ENCODE measurements at places on chromosomes 5 and 9.

- no peak for DNase-seq
These were observed 66.6 kb downstream of the PHF2 start for GRCh38 chr9:93642961-93643360.

DNA sequence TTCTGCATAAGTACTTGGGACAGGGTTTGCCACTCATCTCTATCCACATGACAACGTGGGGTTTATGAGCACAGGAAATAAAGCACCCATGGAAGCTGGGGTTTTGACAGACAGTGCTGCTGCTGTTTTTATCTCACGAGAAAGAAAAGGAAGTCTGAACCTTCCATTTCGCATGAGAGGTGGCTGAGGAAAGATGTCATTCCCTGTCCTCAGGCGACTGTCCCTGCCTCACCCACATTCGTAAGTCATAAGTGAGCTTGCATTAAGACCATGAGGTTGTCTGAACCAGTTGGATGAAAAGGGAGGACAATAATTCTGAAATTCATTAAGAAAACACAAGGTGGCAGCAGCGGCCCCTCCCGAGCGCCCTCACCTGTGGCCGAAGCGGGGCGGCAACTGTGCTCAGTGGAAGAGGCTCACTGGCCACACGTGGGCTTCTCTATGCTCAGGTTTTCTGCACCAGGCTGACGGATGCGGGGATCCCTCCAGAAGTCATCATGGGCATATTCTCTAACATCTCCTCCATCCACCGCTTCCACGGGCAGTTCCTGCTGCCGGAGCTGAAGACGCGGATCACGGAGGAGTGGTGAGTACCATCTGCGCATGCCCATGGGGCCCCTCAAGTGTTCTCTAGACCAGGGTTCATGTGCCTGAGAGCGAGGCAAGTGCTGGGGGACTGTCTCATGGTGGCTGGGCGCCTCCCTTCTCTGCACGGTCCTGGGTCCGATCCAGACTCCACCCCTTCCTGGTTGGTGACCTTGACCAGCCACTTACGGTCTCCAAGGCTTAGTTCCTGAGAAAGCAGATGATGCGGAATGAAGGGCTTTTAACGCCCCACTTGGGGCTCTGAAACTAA is 54.7 kb upstream of the SUSD3 start:
- DNase-seq, result no peak

GRCh38 chr9:85511746-85512145 is 230.0 kb downstream of the AGTPBP1 start:
- no peak for DNase-seq

DNA sequence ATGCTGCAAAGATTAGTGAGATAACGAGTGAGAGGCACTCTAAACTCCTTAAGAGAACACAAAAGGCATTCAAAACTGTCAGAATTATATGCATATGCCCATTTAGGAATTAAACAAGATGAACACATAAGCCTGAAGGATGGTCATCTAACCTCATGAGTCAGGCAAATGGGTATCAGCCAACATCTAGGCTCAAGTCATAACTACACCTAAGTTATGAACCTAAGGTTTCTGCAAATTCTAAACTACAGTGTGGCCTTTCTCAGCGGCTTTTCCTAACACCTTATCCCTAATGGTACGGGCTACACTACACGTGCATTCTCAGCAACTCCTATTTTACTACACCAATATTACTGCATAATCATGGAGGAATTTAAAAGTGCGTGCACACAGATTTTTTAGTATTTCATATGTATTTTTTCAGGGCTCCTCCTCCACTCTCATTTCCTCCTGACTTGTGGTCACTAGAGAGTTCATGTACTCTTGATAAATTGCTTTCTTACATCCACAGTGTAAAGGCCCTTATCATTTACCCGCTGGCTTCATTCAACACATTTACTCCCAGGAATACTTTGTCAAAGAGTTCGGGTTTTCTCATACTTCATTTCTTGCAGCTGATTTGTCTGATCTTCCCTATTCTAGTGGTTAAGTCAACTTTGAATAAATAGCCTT is 316.5 kb downstream of the BNC2 start:
- DNase-seq, result no peak

DNA sequence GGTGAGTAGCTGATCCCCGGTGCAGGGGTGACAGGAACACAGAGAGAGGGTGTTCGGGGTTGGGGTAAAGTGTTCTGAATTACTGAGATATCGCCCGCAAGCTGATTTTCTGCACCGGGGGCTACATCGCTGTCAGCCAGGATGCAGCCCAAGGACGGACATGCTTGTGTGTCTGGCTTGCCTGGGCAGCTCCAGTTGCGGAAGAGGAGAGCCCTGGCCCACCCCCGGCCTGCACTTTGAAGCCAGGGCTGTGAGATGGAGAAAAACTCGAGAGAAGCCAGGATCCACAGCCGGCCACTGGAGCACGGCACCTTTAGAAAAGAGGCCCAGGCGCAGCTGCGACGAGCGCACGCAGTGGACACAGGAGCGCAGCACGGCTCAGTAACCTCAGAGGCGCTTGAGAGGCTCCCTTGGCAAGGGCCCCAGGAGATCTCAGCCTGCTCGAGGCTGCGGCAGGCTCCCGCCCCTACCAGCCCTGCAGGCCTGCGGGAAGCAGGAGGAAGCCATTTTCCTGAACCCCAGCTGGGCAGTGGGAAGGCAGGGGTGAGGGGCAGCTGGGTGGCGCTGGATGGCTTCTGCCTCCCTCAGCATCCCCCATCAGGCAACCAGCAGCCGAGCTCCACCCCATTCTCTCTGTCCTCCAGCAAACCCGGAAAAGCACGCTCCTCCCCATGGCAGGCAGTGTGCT is 59.2 kb downstream of the C9orf50 start:
- DNase-seq, result no peak

DNA sequence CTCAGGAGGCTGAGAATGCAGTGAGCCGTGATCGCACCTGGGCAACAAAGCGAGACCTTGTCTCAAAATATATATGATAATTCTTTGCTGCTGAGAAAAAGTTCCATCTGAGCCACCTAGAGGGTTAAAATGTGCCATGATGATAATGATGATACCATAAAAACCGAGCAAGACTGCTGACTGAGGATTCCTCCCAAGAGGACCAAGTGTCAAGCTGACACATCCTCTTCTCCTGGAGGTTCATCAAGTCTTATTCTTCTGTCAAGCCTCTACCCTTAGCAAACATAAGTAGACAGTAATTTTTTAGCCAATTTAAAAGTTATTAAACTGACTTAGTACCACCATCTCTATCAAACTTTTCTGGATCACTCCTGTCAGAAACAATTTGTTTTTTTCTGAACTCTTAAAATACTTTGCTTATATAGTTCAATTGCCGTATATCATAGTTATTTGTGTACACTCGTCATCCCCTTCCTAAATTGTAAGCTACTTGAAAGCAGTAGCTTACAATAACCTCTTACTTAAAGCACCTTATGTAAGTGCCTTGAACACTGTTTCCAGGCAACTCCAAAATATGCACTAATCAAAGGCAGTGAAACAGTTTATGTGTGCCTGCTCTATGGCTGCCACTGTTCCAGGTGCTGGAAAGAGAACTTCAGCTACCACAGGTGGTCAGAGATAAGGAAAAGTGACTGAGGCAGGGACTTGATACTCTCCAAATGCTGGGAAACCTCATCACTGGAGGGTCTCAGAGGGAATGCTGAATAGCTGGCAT is 57.4 kb downstream of the SCAI start:
- DNase-seq, result peak; percentile 43

GRCh38 chr5:100790170-100790665 is 112.9 kb downstream of the ST8SIA4 start:
- no peak for DNase-seq

DNA sequence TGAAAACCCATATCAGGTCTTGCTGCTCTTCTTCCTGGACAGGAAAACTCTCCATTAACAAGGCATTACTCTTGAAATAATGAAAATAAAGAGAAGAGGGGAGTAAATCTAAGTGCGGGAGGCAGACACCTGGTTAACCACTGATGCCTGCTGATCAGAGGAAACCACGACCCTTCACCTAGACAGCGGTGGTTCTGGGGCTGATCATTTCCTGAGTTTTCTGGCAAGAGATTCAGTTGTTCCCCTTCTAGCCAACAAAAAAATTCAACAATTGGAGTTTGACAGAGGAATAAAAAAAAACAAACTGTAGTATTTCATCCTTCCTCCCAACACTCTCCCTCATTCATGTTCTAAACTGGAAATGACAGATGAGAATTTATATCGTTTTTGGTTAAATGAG is 3.0 kb downstream of the RLN2 start:
- DNase-seq, result no peak

DNA sequence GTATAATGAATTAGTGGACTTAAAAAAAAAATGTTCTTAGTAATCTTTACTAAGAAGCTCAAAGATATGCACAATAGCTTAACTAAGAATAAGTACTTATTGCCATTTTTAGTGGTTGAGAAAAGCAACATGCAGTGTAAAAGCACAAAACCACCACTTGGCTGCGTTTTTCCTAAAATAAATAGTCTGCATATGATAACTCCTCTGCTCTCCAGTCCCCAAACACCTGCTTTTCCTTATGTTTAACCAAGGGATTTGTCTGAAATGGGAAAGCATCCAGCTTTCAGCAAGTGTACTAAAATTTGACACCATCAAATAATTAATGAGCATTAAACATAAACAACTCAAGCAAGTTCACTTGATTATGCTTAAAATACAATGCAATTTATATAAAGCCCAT is 41.4 kb downstream of the PSIP1 start:
- no peak for DNase-seq

GRCh38 chr5:122465031-122465577 is 153.1 kb downstream of the SNCAIP start:
- DNase-seq, result no peak

GRCh38 chr9:72326641-72327040 is 38.4 kb downstream of the ZFAND5 start:
- DNase-seq, result no peak

GRCh38 chr5:180649297-180650039 is at the start of gene FLT4:
Gene FLT4, minus strand, starts transcription at chr5:180649600. Its CDS starts 55 bp downstream, at chr5:180649545.
- DNase-seq, result no peak

DNA sequence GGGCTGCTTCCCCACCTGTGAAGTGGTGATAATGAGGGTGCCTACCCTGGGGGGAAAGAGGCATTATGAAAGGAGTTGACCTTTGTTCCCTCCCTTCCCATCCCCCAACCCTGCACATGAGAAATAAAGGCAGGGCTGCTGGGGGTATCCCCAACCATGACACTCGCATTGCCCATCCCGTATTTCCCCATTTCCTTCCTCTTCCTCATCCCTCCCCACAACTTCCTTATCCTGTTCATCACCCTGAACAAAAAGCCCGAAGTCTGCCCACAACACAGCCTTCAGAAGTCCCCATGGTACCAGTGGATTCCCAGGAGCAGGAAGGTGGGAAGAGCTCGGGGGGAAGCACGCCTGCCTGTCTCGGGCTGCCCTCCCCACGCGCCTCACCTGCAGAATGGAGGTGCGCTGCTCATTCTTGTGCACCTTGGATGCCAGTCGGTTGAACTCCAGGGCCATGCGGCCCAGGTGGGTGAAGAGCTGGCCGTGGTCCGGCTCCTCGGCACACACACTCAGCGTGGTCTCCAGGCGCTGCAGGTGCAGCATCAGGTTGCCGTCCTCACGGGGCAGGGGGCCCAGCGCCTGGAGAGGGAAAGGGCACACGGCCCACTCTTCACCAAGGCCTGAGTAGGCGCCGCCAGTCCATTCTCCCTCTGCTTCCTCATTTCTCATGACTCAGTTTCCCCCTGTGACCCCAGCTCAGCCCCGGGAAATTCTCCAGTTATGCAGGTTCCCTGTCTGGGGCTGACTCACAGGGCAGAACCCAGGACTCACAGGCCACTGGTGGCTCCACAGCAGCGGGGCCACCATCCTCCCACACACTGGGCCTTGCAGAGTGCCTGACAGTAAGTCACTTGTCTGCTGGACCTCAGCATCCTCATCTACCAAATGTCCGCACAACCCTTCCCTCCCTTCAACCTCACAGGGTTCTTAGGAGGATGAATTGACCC is 24.2 kb downstream of the TNIP1 start:
- no peak for DNase-seq

- no peak for DNase-seq
These were observed 6.7 kb downstream of the IRX4 start for GRCh38 chr5:1875843-1876659.

DNA sequence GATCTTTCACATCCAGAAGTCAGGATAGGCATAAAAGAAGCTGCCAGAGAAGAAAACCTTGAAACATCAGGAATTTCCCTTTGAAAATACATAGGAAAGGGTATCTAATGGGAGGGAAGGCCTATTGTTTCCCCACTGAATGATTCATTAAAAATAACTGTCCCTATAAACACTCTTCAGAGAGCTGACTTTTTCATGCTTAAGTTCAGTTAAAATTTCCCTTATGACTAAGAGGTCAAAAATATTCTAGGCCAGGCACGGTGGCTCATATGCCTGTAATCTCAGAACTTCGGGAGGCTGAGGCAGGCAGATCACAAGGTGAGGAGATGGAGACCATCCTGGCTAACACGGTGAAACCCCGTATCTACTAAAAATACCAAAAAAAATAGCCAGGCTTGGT is 499.5 kb downstream of the ENC1 start:
- DNase-seq, result no peak

- no peak for DNase-seq
These were observed 413.5 kb downstream of the PLK2 start for GRCh38 chr5:58046371-58046770.

DNA sequence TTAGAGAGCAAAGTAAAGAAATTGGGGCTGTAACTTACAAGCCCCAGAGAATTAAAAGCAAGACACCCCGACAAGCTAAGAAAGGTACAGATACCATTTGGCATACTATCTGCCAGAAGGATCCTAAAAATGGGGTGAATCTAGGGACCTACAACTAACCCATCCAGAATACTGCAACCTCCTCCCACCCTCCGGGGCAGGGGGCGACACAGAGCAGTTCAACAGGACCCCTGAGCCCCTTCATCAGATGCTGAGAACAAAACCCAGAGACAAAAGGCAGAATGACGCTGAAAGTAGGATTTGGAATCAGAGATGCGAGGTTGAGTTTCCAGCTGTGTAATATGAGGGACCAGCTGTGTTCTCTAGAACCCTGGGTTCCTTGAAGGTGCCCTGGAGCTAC is 71.2 kb downstream of the EPB41L4B start:
- no peak for DNase-seq

DNA sequence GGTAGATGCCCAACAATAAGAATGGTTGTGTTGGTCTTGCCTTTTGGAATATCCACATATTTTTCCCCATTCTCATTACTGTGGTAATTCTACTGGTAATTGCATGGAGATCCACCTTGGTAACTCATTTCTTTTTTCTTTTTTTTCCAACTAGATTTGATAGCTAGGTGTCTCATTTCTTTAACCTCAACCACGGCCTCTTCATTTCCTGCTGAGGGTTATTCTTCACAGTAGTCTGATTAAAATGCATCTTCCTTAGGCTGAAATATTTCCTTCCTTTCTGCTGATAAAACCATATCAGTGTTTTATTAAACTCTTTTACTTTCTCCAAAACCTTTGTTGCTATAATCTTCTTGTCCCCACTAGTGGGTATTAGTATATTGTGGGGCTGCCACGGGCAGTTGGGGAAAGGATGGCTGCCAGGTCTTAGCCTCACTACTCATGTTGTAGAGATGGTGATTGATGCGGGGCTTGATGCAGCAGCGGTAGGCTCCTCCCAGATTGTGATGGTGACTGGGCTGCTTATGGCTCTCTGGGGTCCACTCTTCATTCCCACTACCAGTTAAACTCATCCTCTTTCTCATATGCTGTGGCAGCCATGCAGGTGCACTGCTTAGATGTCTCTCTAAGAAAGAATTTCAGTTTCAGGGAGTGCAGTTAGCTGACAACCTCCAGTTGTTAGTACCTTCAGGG is 35.9 kb downstream of the KIF2A start:
- no peak for DNase-seq

- DNase-seq, result peak; percentile 72
These were observed 75.2 kb downstream of the FCHO2 start for GRCh38 chr5:73030995-73031394.

GRCh38 chr5:154654486-154655371 is 100.4 kb upstream of the LARP1 start:
- no peak for DNase-seq

All from retinal pigment epithelial cell (primary cell).